GM13977 (cell line): ENCODE measurements at places on chromosomes 2 and 18.

- DNase-seq: peak; percentile 81
Measured at GRCh38 chr2:1769703-1770422, 25.5 kb upstream of the PXDN start.

DNA sequence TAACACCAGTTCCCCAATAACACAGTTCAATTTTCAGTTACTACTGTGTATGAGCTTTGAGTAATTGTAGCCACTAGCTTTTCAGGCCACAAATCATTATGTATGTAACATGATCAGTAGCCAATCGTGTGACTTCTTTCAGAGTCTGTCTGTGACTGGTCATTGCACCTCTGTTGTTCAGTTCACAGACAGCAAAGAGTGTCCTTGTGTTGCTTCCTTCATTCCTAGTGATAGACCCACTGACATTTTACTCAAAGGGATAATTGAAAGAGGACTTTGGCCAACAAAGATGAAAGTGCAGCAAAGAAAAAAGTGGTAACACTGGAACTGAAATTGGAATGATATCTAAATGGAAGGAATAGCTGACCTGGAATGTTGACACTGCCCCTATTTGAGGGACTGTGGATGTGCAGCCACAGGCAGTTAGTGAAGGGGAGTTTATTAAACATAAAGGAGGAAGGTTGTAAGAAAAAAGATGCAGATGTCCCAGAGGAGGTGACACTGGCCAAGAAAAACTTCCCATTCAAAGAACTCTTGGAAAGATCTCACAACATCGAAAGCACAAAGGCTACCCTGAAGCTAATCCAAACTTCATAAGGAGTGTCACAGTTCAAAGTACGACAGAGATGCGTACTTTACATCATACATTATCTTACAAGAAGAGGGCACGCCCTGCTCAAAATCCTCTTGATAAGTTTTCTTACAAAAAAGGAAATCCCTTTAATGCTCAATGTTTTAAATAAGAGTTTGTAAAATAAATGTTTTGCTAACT is 19.3 kb downstream of the TTC39C start:
- DNase-seq: no peak

DNA sequence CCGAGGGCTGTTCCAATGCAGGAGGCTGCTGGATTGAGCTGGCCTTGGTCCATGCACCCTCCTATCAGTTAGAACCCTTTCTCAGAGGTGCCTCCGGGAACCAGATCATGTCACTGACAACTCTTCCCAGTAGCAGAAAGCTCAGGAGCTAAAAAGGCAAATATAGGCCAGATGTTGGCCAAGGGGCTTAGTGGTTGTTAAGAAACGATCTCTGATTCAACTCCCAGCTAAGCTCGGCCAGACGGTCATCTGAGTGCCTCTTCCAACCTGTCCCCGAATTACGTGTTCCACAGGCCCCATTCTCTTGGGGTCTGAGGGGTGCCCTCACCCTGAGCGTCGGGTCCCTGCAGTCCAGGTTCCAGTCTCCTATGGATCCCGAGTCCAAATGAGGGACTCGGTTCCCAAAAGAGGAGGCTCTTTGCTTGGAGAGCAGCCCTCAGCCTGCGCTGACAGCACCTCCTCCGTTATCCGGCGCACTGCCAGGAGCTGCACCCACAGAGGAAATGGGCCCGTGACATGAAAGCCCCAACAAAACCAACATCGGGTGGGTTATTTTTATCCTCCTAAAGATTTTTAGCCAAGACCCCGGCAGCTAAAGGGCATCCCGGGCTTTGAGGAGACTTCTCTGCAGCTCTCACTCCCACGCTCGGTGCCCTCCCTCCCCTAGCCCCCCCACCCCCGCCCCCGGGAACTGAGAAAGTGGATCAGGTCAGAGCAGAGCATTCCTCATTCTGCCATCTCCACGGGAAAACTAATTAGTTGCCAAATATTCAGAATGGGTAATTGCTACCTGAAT is 106.6 kb upstream of the ID2 start:
- no peak for DNase-seq

DNA sequence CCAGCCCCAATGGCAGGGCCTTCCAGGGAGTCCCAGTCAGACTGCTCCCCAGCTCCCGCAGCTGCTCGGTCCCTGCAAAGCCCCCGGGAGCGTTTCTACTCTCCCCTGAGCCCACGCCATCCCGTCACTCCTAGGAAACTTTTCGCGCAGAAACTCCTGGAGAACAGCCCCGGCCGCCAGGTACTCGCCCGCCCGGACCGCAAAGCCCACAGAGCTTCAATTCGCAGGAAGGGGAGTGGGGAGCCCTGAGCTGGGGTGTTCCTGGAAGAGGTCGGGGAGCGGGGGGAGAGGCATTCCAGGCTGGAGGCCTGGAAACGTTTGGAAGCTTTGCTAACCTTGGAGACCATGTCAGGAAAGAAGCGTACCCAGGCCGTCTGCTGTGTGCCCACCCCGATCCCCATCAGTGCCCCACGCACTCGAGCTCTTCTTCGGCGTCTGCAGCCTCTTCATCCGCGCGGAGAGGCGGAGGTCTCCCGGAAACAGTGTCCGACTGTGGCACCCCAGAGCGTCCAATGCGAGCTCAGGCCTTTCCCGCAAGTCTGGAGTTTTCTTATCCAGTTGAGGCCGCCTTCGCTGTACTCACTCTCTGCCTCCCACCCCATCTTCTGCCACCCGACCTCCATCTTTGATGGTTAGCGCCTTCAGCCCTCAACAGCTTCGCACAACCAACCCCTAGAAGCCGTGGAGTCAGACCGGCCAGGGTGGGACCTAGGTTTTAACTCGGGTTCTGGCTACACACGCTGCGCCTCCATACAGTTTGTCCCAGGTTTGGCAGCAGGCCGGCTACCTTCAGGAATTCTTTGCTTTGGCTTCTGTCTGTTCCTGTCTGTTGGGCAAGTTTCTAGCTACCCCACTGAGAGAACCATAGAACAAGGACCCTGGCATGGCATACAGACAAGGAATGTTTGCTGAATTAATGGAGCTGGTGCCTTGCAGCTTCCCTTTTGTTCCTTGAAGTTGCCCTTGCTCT is 3.7 kb downstream of the PCGF1 start:
- DNase-seq: no peak

GRCh38 chr18:57107140-57107832 is 39.6 kb upstream of the BOD1L2 start:
- DNase-seq: no peak

DNA sequence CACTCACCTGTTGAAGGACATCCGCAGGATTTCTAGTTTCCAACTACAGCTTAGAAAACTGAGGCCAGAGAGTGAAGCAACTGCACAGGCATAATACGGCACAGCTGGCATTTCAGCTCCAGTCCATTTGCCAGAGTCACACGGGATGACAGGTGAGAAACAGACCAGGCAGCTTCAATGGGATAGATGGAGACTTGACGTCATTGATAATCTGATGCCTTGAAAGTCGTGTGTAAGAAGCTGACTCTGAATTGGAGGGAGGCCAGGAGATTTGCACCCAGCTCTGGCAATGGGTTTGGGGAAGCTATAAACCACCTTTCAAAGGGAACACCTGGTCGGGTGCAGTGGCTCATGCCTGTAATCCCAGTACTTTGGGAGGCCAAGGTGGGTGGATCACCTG is 12.4 kb upstream of the DNMT3A start:
- no peak for DNase-seq

- no peak for DNase-seq
Measured at GRCh38 chr18:79901665-79902064, 49.8 kb downstream of the SLC66A2 start.

DNA sequence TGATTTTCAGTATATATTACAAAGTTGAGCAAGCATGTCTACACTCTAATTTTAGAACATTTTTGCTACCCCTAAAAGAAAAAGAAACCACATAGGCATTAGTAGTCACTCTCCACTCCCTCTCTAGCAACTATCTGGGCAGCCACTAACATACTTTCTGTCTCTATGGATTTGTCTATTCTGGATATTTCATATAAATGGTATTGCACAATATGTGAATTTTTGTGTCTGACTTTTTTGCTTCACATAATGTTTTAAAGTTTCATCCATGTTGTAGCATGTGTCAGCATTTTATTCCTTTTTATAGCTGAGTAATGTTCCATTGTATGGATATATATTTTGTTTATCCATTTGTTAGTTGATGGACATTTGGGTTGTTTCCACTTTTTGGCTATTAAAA is 232.5 kb upstream of the CTAGE1 start:
- no peak for DNase-seq

DNA sequence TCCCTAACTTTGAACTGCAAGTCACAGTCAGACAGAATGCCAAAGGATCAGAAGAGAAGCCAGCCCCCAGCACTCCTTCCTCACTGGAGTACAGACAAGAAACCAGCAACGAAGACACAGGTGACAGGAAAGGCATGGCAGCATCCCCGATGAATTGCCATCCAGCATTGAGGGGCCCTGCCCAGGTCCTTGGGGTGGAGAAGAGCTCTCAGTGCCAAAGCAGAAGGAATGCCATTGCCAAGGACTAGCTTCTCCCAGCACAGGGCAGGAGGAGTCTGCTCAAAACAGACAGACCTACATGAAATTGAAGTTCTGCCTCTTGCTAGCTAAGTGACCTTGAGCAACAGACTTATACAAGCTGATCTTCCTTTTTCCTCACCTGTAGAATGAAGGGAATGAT is 220.1 kb downstream of the L3MBTL4 start:
- DNase-seq: no peak

- no peak for DNase-seq
Measured at GRCh38 chr2:33077844-33078243, 131.1 kb downstream of the LTBP1 start.

- no peak for DNase-seq
Measured at GRCh38 chr2:19762142-19762541, 139.6 kb downstream of the TTC32 start.

- DNase-seq: no peak
Measured at GRCh38 chr2:237051861-237052260, 33.8 kb upstream of the COPS8 start.

- no peak for DNase-seq
Measured at GRCh38 chr2:73952499-73953446, 26.1 kb downstream of the DGUOK start.

DNA sequence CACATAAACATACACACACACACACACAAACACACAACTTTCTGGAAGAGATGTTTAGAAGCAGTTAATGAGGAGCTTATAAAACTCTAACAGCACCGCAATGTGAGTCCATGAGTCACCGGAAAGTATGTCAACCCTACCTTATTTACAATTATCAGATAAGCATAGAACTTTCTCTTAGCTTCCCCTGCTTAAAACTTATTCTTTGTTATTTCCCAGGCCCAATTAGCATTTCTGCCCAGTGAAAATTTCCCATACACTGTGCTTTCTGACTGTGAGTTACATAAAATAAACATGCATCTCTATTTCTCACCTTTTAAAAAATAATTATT is 737.6 kb downstream of the LRP1B start:
- no peak for DNase-seq

DNA sequence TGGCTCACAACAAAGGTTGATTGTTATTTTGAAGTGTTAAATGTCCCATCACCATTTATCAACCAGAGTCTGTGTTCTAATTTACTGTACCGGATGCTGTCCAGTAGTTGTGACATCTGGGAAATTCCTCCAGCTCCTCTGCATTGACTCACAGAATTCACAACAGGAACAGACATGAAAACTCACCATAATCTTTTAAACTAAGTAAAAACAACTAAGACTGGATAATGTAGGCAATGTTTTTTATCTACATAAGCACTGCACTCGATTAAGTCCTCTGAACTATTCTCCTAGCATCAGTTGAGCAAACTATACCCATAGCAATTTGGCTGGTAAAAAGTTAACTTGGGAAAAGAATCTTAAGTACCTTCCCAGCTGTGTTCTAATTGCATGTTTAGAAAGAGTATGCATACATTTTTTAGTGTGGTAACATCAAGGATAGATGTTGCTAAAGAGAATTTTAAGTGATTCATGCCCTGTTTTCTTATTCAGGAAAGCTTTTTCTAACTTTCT is 42.9 kb upstream of the MYO1B start:
- DNase-seq: no peak

DNA sequence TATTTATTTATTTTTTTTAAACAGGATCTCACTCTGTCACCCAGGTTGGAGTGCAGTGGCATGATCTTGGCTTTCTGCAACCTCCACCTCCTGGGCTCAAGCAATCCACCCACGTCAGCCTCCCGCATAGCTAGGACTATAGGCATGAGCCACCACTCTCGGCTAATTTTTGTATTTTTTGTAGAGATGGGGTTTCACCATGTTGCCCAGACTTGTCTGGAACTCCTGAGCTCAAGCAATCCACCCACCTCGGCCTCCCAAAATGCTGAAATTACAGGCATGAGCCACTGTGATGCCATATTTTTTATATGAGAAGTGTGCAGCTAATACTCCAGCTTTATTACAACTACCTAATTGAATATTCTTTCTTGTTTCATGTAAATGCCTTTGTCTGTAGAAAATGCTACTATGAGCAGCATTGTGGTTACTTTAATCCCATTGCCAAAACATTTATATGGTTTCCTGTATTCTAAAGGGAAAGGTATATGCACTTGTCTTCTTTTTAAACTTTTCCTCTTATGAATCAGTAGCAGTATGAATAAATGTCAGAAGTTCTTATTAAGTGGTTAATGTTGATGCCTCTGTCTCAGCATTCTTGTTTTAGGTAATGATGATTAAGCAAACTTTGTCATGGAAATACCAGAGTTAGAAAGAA is 9.5 kb upstream of the BCL2L11 start:
- no peak for DNase-seq

DNA sequence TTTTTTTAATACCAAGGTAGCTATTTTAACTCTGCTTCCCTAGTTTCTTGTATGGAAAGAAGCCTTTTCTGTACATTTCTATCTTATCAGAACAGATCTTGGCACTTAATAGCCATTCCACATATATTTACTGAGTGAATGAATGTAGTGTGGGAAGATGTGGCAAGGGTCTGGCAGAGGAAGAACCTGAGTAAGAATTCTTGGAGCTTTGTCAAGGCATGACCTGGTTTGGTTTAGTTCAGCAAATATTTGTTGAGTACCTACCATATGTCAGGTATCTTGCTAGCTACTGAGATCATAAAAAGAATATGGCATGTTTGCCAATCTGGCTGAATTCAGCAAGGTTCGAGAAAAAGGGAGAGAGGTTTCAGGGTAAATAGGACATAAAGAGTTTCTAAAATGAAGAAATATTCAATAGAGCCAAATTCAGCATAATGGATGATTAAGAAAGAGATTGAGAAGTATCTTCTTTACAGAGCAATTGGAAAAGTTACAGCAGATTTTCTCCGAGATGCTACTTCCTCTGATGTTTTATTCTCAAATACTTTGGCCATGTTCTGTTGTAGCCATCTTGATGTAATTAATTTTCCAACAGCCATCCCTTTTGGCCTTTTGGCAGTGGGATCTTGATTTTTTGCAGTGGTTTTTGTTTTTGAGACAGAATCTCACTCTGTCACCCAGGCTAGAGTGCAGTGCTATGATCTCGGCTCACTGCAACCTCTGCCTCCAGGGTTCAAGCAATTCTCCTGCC is 21.7 kb upstream of the MEP1B start:
- DNase-seq: no peak

GRCh38 chr2:62196278-62196901 is 475 bp downstream of the B3GNT2 start:
- DNase-seq: peak; percentile 54

DNA sequence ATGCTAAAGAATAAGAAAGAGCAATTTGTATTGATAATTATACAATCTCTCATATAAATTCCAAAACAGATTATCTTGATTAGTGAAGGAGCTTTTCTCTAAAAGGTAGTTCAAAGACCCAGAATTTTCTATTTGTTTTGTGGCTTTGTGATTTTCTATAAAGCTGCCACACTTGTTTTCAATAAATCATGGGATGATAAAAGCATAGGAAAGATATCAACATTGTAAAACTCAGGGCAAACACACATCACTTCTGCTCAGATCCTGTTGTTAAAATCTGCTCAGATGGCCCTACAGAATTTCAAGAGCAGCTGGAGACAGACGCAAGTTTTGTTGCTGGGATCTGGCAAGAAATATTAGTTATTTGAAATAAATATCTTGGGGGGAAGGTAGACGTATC is 28.8 kb upstream of the CBLN2 start:
- no peak for DNase-seq
